ENCODE measurements at places on chromosomes 5 and 9.

DNA sequence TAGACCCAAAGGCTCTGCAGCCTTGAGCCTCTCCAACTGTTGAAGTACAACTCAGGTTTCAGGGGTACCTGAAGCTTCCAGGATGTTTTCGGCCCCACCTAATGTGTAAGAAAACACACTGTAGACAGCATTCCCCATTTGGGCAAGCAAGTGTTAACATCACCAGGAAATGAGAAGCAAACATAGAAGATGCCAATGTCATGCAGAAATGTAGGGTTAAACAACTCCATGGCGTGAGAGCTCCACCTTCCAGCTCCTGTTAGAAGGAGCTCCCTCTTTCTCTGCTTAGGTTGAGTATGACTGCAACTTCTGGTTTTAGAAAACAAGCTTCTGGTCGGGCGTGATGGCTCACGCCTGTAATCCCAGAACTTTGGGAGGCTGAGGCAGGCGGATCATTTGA, 31.0 kb upstream of the DENND1A start:
- DNase-seq: no peak

DNA sequence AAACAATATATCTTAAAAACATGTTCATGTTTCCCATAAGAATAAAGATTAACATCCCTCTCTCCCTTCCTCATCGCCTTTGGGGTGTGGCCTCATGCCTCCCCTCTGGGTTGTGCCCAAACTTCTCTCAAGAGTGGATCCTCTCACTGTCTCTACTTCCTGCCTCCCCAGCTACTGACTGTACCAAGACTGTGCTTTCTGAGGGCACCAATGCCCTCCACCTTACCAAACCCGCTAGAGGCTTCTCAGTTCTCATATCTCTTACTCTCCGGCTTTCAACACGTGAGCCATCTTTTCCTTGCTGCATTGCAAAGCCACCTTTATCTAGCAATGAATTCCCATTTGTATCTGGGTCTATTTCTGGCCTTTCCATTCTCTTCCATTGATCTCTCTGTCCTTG, 34.4 kb upstream of the KCNIP1 start:
- DNase-seq: no peak

DNA sequence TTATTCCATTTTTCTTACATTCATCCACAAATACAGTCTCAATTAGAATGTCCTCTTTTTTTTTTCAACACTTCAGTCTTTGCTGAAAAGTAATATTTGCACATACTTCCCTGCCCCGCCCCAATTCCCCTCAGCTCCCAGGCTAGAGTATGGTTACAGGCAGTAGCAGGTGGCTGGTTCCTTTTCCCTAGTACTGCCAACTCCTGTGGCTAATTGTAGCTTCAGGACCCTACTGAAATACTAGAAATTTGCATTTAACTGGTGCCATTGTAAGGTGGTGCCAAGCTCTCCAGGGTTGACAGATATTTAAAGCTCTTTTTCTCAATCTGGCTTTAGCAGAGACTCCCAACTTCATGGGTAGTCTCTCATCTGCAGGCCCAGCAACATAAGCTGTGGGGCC, 80.3 kb downstream of the FAM81B start:
- DNase-seq: no peak

- DNase-seq: no peak
Observed at GRCh38 chr5:177146891-177147638, 13.5 kb downstream of the NSD1 start.

GRCh38 chr9:120931231-120932085, 4.9 kb upstream of the TRAF1 start:
- DNase-seq: peak; percentile 69

DNA sequence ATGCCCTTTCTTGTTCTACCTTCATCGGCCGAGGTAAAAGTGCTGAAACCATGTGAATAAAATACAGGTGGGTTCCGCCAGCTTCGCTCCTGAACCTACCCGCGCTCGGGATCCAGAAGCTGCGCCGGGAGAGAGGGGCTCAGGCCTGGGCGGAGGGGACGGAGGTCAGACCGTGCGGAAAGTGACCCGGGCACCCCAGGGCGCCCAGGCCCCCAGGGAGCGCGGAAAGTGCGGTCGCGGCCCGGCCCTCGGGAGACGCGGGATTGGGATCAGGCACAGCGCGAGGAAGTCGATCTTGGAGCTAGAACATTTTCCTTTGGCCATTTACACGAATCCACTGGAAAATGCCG, 329 bp downstream of the SYK start:
- DNase-seq: no peak

DNA sequence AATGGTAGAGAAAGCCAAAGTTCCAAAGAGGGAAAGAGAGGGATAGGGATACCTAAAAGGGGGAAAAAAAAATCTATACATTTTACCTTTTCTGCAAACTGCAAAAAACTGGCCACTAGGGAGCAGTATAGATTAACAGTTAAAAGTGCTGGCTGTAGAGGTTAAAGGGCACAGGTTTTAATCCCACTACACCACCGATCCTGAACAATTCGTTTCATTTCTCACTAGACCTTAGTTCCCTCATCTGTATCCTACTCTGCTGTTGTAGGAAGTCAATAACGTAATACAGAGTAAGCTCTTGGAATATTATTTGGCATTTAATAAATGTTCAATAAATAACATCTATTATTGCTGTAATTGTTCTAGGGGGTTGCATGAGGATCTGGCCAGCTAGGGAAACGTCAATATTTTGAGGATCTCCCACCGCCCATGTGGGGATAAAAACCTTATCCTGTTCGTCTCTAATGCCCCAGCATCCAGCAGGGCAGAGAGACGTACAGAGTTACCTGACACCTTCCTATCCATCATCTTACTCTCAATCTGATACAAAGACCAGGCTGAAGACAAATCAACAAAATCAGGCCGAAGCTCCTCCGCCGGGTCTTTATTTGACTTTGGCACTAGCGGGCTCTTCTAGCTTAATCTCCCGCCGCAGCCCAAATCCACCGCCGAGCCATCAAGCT, 757 bp downstream of the CDC26 start:
- DNase-seq: peak; percentile 5

- DNase-seq: no peak
Observed at GRCh38 chr5:113569396-113569795, 55.9 kb downstream of the YTHDC2 start.

GRCh38 chr5:39164529-39165402, 54.6 kb downstream of the FYB1 start:
- no peak for DNase-seq

GRCh38 chr5:2735996-2736395, 15.5 kb downstream of the IRX2 start:
- no peak for DNase-seq

DNA sequence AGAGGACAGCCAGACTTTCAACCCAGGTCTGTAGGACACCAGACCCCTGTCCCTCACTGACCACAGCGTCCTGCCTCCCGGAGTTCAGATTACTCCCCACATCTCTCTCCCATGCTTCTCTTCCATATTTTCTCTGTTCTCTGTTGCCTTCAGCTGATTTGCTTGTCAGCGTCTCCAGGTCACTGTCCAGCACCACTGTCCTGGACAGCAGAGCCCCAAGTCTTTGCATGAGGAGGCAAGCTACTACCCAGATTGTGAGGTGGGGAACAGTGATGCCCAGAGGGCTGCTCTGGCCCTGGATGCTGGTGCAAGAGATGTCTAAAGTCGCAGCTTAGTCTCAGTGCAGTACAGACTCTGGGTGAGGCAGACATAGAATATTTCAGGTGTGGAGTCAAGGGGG, 48.0 kb upstream of the C5orf58 start:
- DNase-seq: no peak

GRCh38 chr5:84383816-84384603, 670 bp downstream of the EDIL3 start:
- DNase-seq: no peak

- peak; percentile 39 for DNase-seq
Observed at GRCh38 chr5:169650701-169651331, 13.7 kb downstream of the DOCK2 start.

DNA sequence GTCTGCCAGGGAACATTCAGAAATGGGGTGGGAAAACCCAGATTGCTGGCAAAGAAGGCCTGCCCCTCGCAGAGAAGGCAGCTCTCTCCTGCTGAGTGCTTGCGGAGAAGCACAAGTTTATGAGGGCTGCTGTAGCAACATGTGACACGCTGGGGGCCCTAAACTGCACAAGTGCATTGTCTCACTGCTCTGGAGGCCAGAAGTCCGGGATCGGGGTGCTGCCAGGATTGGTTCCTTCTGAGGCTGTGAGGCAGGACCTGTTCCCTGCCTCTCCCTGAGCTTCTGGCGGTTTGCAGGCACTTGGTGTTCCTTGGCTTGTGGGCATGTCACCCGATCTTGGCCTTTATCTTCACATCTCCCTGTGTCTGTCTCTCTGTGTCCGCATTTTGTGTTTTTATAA, 75.6 kb upstream of the NEURL1B start:
- DNase-seq: no peak

DNA sequence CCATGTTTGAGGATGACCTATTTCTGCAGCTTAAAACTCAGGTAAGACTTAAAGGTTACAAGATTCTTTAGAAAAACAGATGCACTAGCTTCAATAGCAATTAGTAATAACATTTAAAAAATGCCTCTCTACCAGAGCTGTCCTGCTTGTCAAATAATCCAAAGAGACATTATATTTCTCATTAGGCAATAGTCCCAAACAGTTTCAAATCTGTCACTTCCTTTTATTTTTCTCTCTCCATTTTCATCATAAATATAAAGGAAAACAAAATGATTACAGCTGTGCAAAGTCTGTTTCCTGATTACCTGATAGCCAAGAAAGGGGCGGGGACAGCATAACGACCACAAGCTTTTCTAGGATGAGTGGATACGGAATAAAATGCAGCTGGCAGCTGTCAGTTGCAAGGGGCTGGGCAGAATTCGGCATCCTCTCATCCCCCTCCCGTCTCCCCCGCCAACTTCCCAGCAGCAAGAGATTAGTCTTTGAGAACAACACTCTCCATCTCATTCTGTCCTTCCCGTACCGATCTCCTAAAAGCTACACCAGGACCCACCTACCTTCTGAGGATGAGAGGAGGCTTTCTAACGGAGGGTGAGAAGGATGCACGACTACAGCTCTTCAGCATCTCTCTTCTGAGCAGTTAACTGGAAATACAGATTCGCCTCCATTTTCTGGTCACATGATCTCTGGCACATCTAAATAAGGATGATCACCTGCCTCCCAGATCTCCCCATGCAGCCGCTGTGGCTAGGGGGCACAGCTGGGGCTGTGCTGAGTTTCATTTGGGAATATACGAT, 72.5 kb upstream of the PCA3 start:
- no peak for DNase-seq

DNA sequence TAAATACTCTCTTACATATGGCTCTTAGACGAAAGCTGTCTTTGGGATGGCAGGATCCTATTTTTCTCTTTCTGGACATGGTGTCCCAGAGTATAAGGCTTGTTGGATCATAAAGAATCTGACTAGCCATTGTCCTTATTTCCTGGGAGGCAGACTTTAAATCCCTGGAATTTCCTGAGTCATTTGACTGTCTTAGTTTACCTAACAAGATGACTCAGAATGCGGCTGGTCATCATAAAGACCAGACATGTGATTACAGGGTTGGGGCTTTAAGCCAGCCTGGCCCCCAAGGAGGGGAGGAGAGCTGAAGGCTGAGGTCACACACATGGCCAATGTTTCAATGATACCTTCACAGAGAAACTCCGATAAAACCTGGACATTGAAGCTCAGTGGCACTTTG, 37.2 kb downstream of the FAM240B start:
- DNase-seq: no peak

DNA sequence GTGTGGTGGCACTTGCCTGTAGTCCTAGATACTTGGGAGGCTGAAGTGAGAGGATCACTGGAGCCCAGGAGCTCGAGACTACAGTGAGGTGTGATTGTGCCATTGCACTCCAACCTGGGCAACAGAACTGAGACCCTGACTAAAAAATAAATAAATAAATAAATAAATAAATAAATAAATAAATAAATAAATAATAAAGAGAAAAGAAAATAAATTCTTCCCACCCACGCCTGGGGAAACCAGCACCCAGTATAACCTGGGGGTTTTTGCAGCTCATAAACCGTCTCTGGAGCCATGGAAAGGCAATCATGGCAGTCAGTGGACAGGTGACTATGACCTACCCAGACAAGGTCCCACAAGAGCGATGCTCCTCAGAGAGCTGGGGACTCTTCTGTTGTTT, 7.9 kb downstream of the WNT8A start:
- DNase-seq: no peak

GRCh38 chr5:90136952-90137528, 272.5 kb downstream of the CETN3 start:
- no peak for DNase-seq

- DNase-seq: no peak
Observed at GRCh38 chr9:128059365-128059983, 7.6 kb downstream of the NAIF1 start.

DNA sequence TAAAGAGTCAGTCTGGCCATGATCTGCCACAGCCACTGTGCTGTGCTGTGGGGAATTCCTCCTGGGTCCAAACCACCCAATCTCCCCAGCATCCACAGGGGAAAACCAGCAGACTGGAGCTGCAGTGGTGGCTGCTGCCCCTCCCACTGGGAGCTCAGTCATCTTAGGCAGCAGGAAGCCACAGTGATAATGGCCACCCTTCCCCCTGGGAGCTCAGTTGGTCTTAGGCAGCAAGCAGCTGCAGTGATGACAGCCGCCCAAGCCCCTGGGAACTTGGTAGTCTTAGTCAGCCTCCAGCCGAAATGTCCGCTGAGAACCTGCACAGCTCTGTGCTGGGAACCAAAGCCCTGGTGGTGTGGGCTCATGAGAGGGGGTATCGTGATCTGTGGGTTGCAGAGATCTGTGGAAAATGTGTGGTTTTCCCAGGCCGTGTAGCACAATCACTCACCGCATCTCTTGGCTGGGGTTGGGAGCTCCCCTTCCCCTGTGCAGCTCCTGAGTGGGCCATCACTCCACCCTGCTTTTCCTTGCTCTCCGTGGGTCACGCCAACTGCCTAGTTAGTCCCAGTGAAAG, 38.4 kb upstream of the SMIM15 start:
- no peak for DNase-seq

DNA sequence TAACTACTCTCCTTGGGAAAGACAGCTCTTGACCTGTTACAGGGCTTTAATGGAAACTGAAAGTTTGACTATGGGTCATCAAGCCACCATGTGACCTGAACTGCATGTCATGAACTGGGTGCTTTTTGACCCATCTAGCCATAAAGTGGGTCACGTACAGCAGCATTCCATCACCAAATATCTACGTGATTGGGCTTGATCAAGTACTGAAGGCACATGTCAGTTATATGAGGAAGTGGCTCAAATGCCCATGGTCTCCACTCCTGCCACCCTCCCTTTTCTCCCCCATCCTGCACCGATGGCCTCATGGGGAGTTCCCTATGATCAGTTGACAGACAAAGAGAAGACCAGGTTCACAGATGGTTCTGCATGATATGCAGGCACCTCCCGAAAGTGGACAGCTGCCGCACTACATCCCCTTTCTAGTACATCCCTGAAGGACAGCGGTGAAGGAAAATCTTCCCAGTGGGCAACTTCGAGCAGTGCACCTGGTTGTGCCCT, 7.3 kb upstream of the FCN1 start:
- no peak for DNase-seq
